ENCODE measurements at places on chromosomes 3 and 15.

GRCh38 chr3:56795097-56795828 lies 6.5 kb downstream of the ARHGEF3 start:
- DNase-seq: no peak

- DNase-seq: no peak
Observed at GRCh38 chr3:186722457-186722856, 5.3 kb downstream of the KNG1 start.

- no peak for DNase-seq
Observed at GRCh38 chr15:25335279-25335678, 103.5 kb downstream of the UBE3A start.

DNA sequence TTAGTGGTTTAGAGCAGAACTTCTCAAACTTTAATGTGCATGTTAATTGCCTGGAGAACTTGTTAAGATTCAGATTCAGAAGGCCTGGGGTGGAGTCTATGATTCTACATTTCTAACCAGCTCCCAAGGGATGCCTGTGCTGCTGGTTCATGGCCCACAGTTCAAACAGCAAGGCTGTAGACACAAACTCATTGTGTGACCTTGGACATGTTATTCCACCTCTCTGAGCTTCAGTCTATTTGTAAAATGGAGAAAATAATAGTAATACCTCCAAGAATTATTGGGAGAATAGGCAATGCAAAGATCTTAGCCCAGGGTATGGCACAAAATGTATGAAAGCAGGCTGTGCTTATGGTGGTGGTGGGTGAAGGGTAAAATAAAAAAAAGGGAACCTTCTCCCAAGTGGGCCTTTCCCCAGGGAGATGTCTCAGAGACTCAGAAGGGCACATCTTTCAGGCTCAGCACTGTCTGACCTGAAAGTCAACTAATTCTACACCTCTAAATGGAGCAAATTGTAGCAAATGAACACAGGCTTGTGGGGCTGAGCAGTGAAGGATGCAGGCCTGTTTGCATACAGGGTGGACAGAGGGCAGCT lies 176.0 kb upstream of the TRIM42 start:
- no peak for DNase-seq

DNA sequence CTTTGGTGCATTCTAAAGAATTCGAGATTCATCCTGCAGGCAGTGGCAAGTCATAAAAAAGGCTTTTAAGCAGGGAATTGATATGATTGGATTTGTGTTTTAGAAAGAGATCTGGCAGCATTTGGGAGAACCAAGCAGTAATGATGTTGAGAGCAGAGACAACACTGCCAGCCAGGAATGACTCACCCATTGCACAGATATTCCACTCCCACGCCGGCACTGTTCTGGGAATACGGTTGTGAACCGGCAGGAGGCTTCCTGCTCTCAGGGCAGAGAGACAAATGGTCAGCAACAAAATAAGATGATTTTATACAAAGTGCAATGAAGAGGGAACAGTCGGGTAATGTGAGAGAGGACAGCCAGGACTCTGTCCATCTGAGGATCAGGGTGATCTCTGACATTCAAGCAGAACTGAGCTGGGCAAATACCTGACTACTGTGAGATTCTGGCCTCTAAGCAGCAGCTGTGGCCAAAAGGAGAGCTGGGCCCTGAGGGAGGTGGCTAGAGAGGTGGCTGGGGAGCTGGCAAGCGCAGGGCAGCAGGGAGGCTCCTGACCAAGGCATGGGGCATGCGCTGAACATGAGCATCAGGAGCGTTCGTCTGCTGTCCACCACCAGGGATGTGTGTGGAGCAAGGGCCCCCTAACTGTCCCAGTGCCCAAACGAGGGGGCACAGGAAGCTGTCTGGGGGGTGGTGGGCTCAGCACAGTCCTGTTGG lies 56.1 kb upstream of the PLXNA1 start:
- DNase-seq: no peak

DNA sequence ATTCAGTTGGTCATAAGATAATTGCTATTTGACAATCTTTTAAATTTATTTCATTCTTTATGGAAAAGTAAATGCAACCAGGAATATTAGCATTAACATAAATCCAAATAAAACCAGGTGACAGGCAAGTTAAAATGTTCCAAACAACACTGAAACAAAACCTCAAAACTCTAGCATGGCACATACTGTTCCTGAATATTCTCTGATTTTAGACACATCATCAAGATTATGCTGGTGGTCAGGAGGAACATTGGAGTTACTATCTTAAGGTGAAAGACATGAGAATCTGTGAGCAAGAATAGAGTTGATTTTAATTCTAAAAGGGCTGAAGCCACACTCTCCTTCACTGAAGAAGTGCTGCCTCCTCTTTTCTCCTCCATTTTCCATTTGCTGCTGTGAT lies 421.0 kb upstream of the THBS1 start:
- DNase-seq: no peak

GRCh38 chr3:184129012-184129411 lies 6.1 kb upstream of the EIF2B5 start:
- no peak for DNase-seq

- peak; percentile 3 for DNase-seq
Observed at GRCh38 chr15:31280831-31281216, 45.8 kb upstream of the KLF13 start.

GRCh38 chr15:95584088-95584487 lies 746.4 kb upstream of the NR2F2 start:
- DNase-seq: no peak

DNA sequence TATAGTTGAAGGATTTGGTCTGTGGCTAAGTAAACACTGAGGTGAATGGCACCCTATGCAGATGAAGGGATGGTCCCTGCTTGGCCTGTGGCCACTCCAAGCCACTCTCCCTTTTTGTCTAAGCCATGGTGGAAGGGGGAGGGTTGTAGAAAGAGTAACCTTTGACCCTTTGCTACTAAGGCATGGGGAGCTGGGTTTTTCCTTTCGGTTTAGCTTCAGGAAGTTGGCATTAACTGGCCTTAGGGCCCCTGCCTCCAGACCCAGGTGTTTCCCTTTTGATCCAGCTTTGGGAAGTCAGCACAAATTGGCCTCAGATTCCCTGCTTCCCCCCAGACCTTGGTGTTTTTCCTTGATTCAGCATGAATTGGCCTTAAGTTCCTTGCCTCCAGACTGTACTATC lies 49.5 kb downstream of the EFCAB12 start:
- no peak for DNase-seq

DNA sequence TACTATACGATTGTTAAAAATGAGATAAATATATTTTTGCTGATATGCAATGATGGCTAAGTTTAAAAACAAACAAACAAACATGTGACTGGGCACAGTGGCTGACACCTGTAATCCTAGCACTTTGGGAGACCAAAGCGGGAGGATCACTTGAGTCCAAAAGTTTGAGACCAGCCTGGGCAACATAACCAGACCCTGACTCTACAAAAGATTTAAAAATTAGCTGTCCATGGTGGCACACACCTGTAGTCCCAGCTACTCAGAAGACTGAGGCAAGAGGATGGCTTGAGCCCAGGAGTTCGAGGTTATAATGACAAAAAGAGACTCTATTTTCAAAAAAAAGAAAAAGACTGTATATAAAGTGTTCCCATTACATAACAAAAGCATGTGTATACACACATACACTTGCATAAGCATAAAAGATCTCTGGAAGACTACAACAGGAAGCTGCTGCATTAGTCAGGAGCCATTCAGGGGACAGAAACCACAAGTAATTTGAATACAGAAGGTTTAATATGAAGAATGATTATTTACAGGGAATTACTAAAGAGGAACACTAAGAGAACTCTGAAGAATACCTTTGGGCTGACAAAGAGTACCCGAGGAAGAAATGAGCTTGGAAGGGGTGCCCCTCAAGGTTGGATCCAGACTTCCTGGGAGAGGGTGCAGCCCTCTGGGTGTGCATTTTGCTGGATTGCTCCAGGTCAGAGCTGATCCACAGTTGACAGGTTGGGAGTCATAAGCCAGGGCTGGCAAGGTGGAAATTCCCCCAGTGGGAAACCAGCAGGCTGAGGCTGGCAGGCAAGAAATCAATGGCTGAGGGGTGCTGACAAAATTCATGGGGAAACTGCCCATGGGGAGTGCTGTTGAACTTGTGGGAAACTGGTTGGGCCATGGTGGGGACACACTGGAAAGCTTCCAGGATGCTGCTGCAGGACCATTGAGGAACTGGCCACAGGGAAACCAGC lies 9.3 kb upstream of the TM4SF18 start:
- DNase-seq: no peak

- peak; percentile 69 for DNase-seq
Observed at GRCh38 chr15:74781431-74782258, at the start of gene CSK. CSK (plus strand) TSS chr15:74782080; CDS start chr15:74798298, 16,218 bp downstream.

DNA sequence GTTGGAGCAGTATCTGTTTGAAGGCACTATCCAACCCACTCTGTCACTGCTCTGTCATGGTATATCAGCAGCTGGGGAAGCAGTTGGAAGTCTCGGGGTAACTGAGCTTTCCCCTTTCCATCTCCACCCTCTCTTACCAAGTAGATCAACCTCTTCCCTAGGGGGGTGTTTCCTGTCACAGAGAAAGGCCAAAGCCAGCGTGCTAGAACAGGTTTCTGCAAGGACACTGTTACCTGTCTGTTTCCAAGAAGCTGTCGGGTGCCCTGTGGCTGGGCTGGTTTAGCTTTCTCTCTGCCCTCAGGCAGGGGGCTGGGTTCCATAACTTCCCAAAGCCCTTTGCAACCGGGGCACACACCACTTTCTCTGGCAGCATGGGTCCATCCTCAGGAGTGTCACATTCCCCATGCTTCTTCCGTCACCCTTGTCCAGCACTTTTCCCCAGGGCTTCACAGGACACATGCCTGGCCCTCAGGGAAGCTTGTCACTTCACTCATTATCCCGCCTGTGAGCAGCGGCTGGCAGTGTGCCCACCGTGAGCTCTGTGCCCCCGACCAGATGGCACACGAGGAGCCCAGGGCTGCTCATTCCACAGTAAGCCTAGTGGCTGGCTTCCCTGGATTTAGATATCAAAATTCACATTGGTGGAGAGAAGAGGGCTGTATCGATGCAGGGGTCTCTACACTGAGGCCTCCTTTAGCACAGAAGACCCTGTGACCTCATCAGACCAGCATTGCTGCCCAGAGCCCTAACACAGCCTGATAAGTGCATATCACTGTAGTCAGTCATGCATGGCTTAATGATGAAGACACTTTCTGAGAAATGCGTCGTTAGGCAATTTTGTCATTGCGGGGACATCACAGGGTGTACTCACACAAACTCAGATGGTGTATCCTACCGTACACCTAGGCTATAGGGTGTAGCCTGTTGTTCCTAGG lies 205.8 kb downstream of the SLCO3A1 start:
- no peak for DNase-seq

- no peak for DNase-seq
Observed at GRCh38 chr3:124557433-124558232, 172.6 kb upstream of the UMPS start.

DNA sequence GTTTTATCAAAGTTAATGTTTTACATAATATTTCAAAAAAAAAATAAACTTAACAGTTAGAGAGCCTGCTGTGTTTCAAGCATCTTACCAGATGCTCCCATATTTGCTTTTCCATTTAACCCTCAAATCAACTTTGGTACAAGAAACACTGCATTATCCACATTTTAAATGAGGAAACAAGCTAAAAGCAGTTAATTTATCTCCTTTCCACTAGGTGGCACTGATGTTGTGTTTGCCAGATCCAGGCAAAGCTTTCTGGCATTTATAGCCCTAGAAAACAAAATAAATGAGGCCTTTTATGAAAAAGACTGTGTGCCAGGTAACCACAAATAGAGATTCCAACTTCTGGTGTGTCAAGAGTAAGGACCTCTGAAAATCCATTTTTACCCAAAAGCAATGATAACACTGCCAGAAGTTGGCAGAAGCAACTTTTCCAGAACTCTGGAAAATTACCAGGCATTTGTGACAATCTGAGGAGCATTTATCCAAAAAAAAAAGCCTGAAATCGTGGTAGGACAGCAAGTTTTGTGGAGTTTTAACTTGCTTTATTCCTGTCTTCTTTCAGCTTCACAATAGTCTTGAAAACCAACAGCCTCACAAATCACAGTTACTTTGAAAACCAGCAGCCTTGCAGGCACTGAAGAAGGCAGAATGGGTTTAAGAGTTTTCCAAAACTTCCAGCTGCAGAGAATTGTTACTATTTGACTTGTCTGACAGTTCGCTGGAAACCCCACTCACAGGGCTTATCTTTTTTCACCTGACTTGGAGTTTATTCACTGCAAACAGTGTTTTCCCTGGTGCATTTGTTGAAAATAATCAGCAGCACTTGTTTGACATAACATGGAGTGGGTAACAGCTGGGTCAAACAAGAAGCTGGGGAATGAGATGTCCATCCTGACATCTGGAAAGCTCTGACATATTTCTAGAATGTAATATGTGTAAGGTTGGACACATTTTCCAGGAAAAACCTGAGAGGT lies 9.2 kb downstream of the FAM162A start:
- DNase-seq: no peak

DNA sequence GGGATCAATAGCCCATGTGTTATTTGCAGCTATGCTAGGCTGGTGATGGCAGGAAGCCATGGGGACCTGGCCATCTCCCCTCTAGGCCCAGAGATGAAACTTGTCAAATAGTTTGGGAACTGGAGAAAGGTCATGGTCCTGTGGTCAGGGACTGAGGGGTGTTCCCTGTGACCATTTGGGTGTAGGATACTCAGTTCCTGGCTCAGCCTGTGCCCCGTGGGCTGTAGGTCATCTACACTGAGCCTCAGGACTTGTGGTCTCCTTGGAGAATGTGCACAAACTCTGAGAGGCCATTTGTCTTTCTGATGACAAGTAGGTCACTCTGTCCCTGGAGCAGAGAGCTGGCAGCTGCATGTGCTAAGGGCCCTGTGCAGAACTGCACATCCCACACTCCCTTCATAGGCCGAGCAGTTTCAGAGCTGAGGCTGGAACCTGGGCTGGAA lies 17.5 kb downstream of the GASK1A start:
- DNase-seq: no peak

GRCh38 chr3:62467966-62468722 lies 94.8 kb upstream of the FEZF2 start:
- no peak for DNase-seq

GRCh38 chr3:119631516-119631915 lies 28.9 kb downstream of the POPDC2 start:
- DNase-seq: no peak

- no peak for DNase-seq
Observed at GRCh38 chr3:62276658-62277180, 96.6 kb downstream of the FEZF2 start.

GRCh38 chr15:89114990-89115389 lies 26.7 kb downstream of the ABHD2 start:
- DNase-seq: no peak

- DNase-seq: no peak
Observed at GRCh38 chr3:4030624-4031023, 231.4 kb downstream of the LRRN1 start.

DNA sequence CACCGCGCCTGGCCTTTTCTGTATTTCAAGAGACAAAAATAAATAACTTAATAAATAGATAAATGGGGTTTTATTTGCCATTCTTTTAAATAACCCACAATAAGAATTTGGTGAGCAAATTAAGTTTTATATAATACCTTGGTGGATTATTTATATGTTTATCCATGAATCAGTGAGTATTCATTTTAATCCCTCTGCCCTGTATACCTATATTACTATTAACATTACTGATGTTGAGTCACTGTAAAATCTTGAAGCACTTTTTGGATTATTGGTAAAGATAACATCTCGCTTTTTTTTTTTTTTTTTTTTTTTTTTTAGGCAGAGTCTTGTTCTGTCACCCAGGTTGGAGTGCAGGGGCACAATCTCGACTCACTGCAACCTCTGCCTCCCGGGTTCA lies 154.1 kb downstream of the ZNF609 start:
- DNase-seq: no peak

All from central memory CD8-positive, alpha-beta T cell (primary cell).